ENCODE measurements at places on chromosomes 2 and 18. TPM values are rescaled to one million over a fixed set of nuclear protein-coding genes. Genes with fewer than 3 reads are reported as not detected.

The CD207 gene
- total RNA-seq, result not detected

The KCNE4 gene
- total RNA-seq, result 30.5 TPM

The CBLN2 gene
- not detected for total RNA-seq

The CCDC141 gene
- not detected for total RNA-seq

The MERTK gene
- 0.12 TPM for total RNA-seq

All from hair follicle dermal papilla cell (primary cell).